ENCODE measurements at places on chromosomes 2 and 18.

DNA sequence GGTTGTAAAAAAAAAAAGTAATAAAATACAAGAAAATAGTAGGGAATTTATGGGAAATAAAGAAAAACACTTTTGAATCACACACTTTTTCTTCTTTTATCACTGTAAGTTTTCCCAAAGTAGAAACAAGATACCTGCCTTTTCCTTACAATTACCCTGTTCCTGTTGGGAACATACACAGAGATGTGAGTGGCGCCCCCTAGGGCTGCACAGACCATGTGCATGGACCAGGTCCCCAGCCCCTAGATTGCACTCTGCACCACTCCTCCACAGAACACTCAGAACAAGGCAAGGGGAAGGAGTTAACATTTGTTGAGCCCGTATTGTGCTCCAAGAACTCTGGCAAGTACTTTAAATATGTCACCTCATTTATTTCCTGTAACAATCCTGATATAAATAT lies 118.7 kb upstream of the NRP2 start:
- peak; percentile 57 for DNase-seq

GRCh38 chr2:141199711-141200110 lies 931.1 kb downstream of the LRP1B start:
- no peak for DNase-seq

DNA sequence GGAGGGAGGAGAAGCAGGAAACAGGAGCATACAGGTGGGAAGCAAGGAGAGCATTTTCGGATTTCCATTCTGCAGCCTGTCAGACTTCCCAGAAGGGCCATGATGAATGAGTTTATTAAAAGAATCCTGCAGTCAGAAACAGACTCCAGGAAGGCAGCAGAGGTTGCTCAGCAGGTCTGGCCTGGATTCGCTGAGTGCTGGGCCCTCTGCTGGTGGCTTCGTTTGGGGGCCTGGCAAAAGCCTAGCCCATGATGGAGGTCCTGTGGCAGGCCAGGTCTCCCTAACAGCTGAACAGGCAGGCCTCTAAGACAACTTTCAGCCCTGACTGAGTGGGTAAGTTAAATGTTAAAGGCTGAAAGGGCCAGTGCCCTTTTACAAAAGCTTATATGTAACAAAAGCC lies 108.2 kb upstream of the CAPN13 start:
- DNase-seq: peak; percentile 25

GRCh38 chr2:160207271-160207670 lies 7.2 kb upstream of the ITGB6 start:
- DNase-seq: no peak

DNA sequence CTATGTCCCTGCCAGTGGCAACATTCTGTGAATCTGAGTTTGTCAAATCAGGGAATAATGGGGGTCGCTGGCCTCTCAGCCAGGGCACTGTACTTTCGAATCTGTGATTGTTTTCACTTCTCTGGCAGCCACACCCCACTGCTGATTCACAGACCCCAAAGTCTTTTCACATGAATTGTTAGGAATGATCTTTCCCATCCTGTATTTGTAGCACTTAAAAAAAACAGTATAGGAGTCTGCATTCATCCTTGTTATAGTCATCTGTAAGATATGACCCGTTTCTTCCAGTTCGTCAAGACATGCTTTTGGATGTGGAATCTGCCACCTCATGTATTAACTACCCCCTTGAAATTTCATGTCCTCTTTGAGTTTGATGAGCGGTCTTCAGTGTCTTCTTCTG lies 928 bp downstream of the NAGK start:
- DNase-seq: no peak

- no peak for DNase-seq
These were observed 15.5 kb downstream of the SPATS2L start for GRCh38 chr2:200321780-200322534.

- peak; percentile 50 for DNase-seq
These were observed 61.2 kb upstream of the MRPS9 start for GRCh38 chr2:104976603-104977120.

DNA sequence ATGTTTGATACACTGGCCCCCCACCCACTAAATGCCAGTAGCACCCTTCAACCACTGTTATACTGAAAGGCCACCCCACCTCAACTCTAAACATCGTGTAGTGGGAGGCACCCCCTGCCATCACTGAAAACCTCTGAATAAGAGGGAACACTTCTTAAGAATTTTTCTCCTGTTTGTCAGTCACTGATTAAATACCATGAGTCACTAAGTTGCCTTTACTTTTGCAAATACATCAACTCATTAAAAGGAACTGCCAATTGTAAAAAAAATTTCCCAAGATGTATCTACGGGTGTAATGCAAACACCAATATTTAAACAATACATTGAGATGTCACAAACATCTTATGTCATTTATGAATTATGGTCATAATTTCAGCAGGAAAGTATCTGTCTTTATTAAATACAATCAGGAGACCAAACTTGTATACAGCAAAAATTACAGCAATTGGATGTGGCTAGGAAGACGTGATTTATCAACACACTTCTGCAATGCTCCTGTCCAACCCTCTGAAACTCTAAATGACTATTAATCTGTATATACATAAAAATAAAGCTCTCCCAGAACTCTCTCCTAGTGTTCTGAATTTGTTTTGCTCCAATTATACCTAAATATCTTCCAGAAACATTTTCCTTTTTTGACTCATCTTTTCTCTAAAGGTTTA lies 144.1 kb upstream of the STK17B start:
- no peak for DNase-seq

GRCh38 chr2:74593826-74594772 lies 39.6 kb downstream of the DOK1 start:
- no peak for DNase-seq

DNA sequence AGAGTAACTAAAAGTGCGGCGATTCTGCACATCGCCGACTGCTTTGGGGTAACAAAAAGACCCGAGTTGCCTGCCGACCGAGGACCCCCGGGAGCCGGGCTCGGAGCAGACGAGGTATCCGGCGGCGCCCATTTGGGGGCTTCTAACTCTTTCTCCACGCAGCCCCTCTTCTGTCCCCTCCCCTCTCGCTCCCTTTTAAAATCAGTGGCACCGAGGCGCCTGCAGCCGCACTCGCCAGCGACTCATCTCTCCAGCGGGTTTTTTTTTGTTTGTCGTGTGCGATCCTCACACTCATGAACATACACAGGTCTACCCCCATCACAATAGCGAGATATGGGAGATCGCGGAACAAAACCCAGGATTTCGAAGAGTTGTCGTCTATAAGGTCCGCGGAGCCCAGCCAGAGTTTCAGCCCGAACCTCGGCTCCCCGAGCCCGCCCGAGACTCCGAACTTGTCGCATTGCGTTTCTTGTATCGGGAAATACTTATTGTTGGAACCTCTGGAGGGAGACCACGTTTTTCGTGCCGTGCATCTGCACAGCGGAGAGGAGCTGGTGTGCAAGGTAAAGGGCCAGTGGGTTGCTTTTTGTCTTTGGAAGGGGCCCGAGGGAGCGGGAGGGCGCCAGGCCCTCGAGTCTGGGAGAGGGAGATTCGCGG lies 1.4 kb downstream of the TRIB2 start:
- DNase-seq: peak; percentile 34

DNA sequence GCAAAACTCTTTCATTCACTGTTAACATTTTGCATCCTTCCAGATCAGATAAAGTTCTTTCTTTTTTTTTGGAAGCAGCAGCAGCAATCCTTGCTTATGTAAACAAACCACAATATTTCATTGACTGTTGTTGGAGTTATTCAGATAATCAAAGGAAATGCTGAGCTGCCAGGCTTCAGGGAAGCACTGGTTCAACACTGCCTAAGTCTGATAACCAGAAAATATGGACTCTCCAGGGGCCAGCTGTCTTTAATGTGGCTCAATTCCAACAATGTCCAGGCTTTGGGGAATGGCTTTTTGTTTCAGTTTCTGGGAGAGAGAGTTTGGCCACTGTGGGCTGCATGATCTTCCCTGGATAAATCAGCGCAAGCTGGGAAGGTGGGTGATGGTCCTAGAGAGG lies 354.3 kb downstream of the AKAIN1 start:
- no peak for DNase-seq

- no peak for DNase-seq
These were observed 25.6 kb downstream of the CYB5A start for GRCh38 chr18:74266161-74266560.

DNA sequence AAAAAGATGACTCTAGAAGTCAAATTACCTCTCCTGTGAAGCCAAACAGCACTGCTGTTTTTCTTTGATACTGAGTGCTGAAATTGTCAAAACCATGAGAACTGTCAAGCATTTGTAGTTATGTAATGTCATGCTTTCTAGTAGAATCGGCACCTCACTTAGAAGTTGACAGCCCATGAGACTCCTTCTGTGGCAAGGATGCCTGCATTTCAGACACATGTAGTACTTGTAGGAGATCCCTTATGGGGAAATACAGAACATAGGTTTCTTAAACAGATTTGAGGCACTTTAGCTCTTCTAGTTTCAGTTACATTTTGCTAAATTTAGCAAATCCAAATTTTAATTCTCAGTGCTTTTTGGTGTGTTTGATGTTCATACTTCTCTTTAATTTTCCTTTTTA lies 15.7 kb downstream of the ZNF407 start:
- no peak for DNase-seq

DNA sequence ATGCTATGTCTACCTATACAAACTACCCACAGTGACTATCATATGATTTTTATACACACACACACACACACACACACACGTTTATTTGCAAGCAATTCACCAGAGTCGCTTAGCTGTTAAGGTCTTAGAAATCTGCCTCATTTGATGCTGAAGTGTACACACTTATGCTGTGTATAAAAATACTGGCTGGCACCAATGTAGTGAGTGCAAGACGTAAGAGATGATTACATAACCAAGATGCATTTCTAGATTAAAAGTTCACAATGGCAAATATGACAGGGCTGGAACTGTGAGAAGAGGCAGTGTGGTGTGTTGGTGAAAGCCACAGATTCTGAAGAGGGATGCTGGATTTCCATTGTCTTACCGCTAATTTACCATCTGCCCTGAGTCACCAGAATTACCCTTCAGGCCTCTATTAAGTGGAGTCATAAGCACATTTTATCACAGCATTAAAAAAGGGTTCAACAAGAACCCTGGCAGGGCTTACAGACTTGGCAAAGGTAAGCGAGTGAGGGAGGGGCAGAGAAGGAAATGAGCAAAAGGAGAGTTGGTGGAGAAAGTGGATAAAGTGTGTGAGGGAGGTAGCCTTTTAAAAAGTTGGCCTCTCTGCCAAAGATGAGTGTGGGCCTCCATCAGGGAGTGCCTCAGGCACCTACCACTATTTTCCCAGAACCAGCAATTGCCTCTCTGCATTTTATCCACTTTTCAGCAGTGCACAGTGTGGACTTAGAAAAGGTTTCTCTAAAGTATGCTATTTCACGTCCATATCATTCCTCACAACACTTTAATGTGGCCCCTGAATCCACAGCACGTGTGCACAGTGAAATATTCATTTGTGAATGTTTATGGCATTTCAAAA lies 21.5 kb downstream of the MEIS1 start:
- DNase-seq: no peak

- no peak for DNase-seq
These were observed 2.6 kb upstream of the BCL2 start for GRCh38 chr18:63322206-63322605.

DNA sequence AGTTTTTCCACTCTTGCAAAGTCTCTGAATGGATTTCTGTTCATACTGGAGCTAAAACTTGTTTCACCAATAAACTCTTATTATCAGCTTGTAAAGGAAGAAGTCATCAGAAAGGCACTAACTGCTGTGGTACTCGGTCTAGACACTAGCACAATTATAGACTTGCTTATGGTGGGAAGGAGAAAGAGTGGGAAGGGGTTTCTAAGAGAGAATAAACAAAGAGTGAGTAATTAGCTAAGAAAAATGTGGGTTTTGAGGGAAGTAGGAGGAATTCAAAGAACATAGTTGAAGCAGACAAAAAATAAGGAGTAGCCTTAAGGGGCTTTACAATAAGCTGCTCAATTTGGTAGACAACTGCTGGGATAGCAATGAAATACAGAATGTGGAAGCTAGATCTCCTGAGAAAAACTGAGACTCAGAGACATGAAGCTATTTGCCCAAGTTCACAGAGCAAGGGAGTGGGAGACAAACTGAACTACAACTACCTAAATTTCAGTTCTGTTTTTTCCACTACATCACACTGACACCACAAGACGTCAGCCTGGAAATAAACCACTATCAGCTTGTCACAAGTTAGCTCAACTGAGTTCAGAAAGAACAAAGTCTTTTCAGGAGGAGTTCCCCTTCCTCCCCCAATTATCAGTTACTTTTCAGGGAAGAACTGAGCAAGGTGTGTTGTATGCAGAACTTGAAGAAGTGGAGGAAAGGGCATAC lies 59.7 kb downstream of the MAP4K3 start:
- DNase-seq: peak; percentile 57

- peak; percentile 46 for DNase-seq
These were observed 221.6 kb downstream of the NR4A2 start for GRCh38 chr2:156110890-156111289.

DNA sequence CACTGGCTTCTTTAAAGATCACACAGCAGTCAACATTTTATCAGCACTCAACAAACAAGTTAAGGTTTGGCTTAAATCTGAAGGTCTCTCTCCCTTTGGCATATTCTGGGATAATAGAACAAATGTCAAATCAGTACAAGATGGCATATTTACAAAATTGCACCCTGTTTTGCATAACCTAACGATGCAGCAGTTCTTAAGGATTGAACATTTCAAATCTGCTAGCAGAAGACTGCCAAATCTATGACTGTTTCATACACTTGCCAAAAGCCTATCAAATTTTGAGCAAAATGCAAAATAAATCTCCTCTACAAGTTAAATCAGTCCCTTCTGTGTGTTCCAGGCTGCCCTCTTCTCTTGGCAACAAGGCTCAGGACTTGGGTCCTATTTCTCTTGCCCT lies 73.6 kb downstream of the DPP4 start:
- DNase-seq: no peak

GRCh38 chr2:205768341-205768740 lies 86.0 kb downstream of the NRP2 start:
- no peak for DNase-seq

DNA sequence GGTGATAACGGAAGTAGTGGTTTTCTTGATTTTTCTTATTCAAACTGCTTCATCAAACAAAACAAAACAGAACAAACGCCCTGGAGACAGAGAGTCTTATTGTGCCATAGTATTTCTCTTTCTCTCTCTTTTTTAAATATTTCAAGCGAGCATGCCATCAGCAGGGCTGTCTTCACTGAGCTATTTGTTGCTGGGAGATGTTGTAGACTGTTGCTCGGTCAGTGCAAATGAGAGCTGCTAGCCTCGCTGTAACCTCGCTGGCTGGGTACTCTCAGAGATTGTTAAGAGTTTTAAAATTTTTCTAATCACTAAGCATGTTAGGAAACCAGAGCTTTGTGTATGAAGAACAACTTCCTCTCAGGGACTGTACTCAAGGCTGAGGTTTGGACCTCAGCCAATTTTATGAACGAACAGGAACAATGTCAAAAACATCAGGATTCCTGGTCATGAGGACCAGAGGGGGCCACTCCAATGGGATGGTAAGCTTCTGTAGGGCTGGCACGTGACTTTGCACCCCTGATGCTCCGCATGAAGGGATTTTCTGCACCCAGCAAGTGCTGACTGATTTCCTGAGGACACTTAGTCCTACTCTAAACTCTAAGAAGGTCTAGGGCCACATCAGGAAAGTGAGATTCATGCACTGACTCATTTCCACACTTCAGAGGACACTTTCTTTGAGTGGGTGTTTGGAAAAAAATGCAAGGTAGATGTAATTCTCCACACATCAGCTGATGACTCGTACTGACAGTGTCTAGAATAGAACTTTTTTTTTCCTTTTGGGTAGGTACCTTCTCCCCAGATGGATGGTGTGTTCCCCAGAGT lies 59.8 kb upstream of the IL1R1 start:
- peak; percentile 74 for DNase-seq

Data from activated CD8-positive, alpha-beta T cell treated with anti-CD3 and anti-CD28 coated beads for 36 hours (primary cell).